ENCODE measurements at places on chromosomes 4 and X.

- no peak for DNase-seq
Observed at GRCh38 chr4:145541346-145541745, 59.7 kb downstream of the SMAD1 start.

GRCh38 chr4:145345401-145345800 is 136.3 kb upstream of the SMAD1 start:
- no peak for DNase-seq

- DNase-seq, result no peak
Observed at GRCh38 chr4:25654971-25655963, at the start of gene SLC34A2. SLC34A2 (plus strand) TSS chr4:25655851; CDS start chr4:25662501, 6,650 bp downstream.

GRCh38 chr4:67101612-67102011 is 443.7 kb downstream of the CENPC start:
- no peak for DNase-seq

- DNase-seq, result no peak
Observed at GRCh38 chrX:44144177-44144945, 171.2 kb upstream of the NDP start.

DNA sequence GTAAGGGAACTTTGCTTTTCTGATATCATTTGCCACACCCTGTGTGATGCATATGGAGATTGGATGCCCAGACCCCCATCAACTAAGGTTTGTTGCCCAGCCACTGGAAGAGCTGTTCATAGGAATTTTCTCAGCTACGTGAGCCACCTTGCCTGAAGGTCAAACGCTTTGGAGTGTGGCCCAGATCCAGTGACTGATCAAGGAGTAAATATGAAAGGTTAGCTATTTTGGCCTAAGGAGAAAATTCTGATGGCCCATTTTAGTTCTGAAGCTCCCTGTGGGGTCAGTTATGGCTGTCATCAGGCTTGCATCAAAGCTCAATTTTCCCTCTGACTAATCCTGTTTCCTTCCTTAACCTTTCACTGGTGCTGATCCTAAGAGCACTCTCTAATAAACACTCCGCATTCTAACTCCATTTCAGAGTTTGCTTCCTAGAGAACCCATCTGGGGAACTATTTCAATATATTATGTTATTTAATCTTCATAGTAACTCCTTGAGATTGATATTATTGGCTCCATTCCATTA is 407.7 kb downstream of the SPRY1 start:
- DNase-seq, result no peak

- no peak for DNase-seq
Observed at GRCh38 chr4:155881555-155881954, 15.5 kb upstream of the ASIC5 start.

GRCh38 chrX:29130905-29131304 is 543.7 kb downstream of the IL1RAPL1 start:
- no peak for DNase-seq

GRCh38 chr4:77220828-77221613 is 64.0 kb downstream of the CCNG2 start:
- no peak for DNase-seq

DNA sequence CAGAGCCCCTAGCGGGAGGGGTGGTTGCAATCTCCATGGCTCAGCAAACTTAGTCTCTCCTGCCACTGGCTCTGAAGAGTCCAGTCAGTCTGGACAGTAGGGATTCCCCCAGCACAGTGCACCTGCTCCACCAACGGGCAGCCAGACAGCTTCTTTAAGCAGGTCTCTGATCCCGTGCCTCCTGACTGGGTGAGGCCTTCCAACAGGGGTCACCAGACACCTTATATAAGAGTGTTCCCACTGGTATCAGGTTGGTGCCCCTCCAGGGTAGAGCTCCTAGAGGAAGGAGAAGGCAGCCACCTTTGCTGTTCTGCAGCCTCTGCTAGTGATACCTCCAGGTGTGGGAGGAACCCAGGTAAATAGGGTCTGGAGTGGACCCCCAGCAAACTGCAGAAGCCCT is 1393.4 kb downstream of the STIM2 start:
- no peak for DNase-seq

DNA sequence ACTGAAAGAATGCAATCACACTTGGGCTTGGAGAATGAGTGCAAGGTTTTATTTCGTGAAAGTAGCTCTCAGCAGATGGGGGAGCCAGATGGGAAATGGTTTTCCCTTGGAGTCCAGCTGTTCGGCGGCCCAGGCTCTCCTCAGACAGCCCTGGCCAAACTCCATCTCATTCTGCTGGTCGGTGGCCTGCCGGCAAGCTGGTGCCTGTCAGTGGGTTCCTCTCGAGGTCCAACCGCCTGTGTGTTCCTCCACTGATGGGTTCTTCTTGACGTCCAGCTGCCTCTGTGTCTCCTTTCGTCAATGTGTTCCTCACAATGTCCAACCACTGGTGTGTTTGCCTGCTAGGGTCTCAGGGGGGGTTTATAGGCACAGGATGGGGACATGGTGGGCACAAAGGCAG is 80.3 kb downstream of the POU3F4 start:
- DNase-seq, result no peak

DNA sequence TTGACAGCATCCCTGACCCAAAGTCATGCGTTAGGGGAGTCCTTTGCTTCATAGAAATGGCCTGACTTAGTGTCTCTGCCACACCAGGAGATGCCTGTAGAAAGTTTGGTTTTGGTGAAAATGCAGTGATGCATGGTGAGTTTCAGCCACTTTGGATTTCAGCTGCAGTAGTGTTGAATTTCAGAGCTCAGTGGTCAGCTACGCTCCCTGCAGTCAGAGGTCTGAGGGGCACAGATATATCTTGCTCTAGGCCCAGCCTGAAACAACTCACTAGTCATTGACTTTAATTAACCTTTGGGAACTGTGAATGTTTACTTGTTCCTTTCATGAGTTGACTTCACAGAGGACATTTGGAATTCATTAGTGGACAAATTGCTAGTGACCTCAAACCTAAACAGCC is 17.5 kb downstream of the RBMX2 start:
- no peak for DNase-seq

GRCh38 chr4:27123123-27123768 is 262.6 kb downstream of the STIM2 start:
- DNase-seq, result no peak

DNA sequence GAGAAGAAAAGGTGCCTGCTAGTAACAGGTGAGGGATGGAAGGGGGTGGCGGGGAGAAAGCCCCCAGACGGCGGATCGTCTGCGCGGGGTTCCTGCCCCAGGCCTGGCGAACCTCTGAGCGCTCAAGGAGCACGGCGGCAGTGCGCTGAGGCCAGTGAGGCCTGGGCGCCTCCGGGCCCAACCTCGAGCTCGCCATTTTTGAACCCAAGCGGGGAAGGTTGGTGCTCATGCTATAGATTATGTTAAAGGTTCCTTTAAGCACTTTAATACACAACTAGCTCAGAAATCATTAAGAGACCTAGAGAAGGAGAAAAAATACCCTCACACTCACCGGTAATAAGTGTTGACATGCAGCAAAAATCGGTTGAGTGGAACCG is 7.9 kb downstream of the PITX2 start:
- DNase-seq, result no peak

GRCh38 chr4:8647626-8648025 is 55.1 kb downstream of the CPZ start:
- DNase-seq, result no peak

- DNase-seq, result no peak
Observed at GRCh38 chrX:9352694-9353411, 112.0 kb upstream of the TBL1X start.

DNA sequence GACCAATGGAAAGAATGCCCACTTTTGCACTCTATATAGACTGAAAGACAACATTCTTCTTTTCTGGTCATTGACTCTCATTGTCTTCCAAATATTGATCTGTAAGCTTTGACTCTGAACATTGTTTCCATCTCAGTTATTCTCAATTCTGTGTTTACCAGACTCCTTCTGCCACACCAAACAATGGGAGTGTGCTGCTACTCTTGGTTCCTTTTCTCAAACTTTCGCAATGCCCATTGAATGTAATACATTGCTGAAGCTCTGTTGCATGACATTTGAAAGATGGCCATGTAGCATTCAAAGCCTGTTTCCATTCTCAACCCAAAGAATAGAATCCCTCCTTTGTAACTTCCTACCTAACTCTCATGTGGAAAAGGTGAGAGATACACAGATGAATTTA is 136.2 kb downstream of the BTC start:
- DNase-seq, result no peak

DNA sequence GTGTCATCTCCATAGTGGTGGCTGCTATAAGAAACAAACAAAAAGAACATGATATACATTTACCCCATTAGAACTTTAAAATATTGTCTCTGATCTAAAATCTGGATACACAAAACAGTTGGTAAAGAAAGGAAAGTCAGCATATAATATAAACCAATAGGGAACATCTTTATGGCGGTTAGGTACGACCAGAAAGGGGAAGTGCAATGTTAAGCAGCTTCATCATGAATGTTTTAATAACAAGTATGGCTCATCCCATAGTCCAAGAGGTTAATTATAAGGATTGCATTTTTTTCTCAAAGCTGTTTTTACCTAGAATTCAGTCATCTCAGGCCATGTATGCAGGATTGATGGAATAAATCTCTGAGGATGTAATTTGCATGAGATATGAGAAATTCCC is 1869.7 kb downstream of the PCDH7 start:
- no peak for DNase-seq

DNA sequence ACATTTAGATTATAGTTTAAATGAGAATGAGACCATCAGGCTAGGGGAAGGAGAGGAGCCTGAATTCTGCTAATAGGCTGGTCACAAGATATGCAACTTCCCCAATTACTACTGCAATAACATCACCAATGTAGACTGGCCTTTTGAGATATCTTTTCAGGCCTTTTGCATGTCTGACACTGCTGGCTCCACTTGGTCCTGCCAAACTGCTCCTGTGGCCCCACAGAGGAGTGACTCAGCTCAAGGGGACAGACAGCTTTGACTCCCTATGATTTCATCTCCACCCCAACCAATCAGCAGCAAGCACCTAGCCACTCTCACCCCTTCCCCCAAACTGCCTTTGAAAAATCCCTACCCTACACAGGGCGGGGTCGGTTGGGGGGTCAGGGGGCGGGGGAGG is 22.8 kb downstream of the GPRIN3 start:
- DNase-seq, result no peak

DNA sequence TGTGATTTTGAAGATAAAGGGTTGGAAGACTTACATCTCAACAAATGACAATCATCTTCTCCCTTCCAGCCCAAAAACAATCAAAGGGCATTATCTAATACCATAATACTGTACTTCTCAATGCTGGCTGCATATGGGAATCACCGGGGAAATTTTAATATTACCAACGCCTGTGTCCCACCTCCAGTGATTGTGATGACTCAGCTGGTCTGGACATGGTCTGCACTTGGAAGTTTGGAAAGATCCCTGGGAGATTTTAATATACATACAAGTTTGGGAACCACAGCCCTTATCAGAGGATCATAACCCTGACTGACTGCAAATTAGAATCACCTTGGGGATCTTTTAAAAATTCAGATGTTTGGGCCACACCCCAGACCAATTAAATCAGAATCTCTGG is 29.9 kb downstream of the ARL13A start:
- DNase-seq, result no peak

GRCh38 chr4:101156619-101157310 is 190.6 kb downstream of the PPP3CA start:
- DNase-seq, result no peak

DNA sequence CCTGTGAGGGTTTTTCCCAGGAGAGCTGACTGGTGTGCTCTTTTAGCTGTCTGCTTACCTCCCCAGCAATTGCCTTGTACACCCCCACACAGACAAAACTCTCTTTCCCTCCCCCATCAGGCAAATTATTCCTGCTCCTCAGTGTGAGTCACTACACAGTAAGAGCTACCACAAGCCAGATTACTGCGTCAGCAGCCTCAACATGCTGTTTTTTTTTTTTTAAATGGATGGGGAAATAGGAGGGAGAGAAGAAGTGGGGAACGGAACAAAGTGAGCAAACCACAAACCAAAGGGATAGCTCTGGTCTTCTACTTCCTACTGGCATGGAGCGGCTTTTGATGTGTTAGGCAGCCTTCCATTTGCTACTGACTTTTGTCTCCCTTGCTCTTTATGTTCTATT is 107.5 kb upstream of the ACSL4 start:
- DNase-seq, result no peak

- no peak for DNase-seq
Observed at GRCh38 chrX:130340271-130340670, 552 bp downstream of the SLC25A14 start.

DNA sequence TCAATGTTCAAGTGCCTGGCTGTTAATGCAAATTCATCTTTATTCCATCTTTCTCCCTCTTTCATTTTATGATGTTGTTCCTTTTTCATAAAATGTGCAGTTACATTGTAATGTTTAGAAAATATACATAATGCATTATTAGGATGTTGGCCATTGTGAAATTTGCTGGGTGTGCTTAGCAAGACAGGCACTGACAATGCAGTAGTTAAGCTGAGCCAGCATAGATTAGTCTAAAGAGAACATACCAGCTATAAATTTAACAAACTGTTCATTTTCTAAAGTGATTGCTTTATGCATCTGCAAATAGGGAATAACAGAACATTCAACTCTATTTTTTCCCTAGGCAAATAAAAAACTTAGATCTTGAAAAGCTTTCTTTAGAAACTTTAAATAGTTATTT is 436.0 kb downstream of the IL1RAPL1 start:
- no peak for DNase-seq

- no peak for DNase-seq
Observed at GRCh38 chr4:114149-114548, 10.2 kb upstream of the ZNF718 start.

- DNase-seq, result no peak
Observed at GRCh38 chrX:10038585-10038984, 71.4 kb downstream of the CLDN34 start.

DNA sequence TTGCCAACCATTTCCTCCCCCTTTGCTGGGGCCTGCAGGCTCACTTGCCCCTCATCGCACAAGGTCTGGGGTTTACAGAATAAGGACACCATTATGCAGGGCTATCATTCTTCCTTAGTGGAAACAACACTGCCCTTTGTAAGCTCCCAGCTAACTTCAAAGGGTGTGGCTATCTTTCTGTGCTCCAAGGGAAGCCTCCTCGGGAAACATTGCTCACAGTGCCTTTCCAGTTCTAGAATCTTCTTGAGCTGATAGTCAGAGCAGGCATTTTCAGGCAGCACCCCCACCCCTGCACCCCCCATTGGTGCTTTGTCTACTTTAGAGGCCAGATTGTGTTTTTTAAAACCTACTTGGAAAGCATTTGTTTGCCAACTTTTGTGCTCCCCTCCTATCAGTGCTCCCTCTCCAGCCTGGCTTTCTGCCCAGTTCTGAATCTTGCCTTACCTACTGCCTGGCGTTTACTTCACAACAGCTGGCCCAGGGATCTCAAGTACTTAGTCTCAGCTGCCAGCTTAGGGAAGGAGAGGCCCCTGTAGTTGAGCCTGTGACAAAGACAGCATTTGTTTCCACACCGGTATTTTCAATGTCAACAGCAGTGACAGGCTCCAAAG is 53.5 kb downstream of the PLAC1 start:
- no peak for DNase-seq

- no peak for DNase-seq
Observed at GRCh38 chr4:105990933-105991332, 95.7 kb downstream of the NPNT start.

- no peak for DNase-seq
Observed at GRCh38 chr4:153620352-153620751, 63.7 kb upstream of the TLR2 start.

Measured in stimulated activated CD8-positive, alpha-beta memory T cell treated with anti-CD3 and anti-CD28 coated beads, Interleukin-7, amount 100 ng/mL, for 1 hour (primary cell).